ENCODE measurements at places on chromosomes 7 and 10. TPM values are rescaled to one million over a fixed set of nuclear protein-coding genes. Genes with fewer than 3 reads are reported as not detected.

STK32C gene
- 34.6 TPM for total RNA-seq

GRCh38 chr7:152115021-152115718 lies 89.7 kb downstream of the GALNT11 start:
- H3K4me1 ChIP-seq: no peaks in the 10 kb centered on the region
- DNase-seq: no peak
- H3K36me3 ChIP-seq: peaks cover 10% of the 10 kb centered on the region
- H3K4me3 ChIP-seq: no peak overlapping the region
- H3K27me3 ChIP-seq: no peaks in the 10 kb centered on the region

GRCh38 chr10:86830043-86830591 lies 73.7 kb downstream of the BMPR1A start:
- H3K4me1 ChIP-seq: peaks cover 5% of the 10 kb centered on the region
- H3K36me3 ChIP-seq: no peaks in the 10 kb centered on the region
- H3K27me3 ChIP-seq: peaks cover 8% of the 10 kb centered on the region
- H3K27ac ChIP-seq: no peak overlapping the region
- no peak for DNase-seq

DNA sequence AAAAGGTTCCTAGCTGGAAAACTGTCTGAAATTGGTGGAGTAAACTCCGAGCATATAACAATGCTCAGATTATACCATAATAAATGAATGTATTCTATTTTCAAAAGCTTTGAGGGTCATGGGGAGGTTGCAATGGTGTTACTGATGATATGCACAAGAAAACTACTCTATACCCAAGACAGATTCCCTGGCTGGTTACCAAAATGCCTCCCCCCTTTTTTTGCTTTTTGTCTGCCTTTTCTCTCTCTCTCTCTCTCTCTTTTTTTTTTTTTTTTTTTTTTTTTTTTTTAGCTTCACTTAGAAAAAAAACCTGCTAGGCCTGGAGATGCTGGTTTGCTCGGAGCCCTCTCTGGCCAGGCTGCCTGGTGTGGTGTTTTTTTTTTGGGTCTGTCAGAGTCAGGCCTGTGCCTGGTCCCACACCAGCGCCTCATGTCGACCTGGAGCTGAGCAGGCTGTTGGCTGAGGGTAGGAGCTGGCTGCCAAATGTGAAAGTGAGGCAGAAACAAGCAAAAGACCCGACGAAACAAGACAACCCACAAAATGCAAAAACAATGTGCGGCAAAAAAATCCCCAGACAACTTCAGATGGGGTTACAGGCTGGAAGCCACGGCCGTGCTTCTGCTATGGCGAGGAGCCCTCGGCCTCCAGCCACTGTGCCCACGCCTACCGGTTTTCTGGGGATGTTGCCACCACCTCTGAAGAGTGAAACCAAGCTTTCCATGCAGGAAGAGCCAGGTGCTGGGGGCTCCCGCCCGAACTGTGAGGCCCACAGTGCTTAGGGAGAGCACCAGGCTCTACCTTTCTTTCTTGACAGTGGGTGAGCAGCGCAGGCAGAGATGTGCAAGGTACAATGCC lies 59.9 kb upstream of the EFCAB10 start:
- no peak overlapping the region for H3K4me3 ChIP-seq
- H3K27me3 ChIP-seq: no peaks in the 10 kb centered on the region
- DNase-seq: no peak
- peaks cover 7% of the 10 kb centered on the region for H3K36me3 ChIP-seq
- H3K4me1 ChIP-seq: no peaks in the 10 kb centered on the region

FGFBP3 gene
- 0.81 TPM for total RNA-seq

GRCh38 chr10:17708821-17709220 lies 43.2 kb upstream of the TMEM236 start:
- no peaks in the 10 kb centered on the region for H3K4me1 ChIP-seq
- H3K36me3 ChIP-seq: no peaks in the 10 kb centered on the region
- no peak for DNase-seq
- no peak overlapping the region for H3K27ac ChIP-seq

GRCh38 chr7:101474178-101474577 lies 111.5 kb downstream of the COL26A1 start:
- no peak for DNase-seq
- peaks cover 5% of the 10 kb centered on the region for H3K36me3 ChIP-seq
- H3K27ac ChIP-seq: no peak overlapping the region
- H3K4me1 ChIP-seq: no peaks in the 10 kb centered on the region
- no peak overlapping the region for H3K4me3 ChIP-seq
- peaks cover 4% of the 10 kb centered on the region for H3K27me3 ChIP-seq

DNA sequence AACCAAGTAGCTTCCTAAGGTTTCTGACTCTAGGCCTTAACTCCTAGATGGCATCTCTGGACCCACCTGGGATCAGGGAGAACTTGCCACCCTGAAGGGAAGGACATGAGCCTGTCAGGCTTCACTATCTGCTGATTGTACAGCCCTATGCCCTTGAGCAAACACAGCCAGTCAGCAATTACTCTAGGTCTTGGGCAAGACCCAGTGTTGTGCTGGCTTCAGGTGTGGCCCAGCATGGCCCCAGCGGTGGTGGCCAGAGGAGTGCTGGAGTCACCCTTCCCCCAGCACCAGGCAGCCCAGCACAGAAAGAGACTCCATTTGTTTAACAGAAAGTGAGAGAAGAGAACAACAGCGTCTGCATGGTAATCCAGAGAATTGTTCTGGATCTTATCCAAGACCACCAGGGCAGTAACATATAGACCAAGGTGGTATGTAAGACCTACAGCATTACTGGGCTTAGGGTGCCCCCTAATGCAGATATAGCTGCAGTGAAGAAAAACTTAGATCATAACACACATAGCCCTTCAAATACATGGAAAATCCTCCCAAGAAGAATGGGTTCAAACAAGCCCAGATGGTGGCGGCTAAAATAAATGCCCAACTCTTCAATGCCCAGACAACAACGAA lies 207.7 kb downstream of the MAGI2 start:
- DNase-seq: no peak
- no peaks in the 10 kb centered on the region for H3K27me3 ChIP-seq
- H3K4me3 ChIP-seq: no peak overlapping the region
- H3K4me1 ChIP-seq: no peaks in the 10 kb centered on the region
- no peaks in the 10 kb centered on the region for H3K36me3 ChIP-seq

ASB10 gene
- not detected for total RNA-seq

VGF gene
- total RNA-seq: 0.31 TPM

- no peak for DNase-seq
- no peak overlapping the region for H3K27ac ChIP-seq
- no peaks in the 10 kb centered on the region for H3K4me1 ChIP-seq
- no peaks in the 10 kb centered on the region for H3K36me3 ChIP-seq
Observed at GRCh38 chr10:80333983-80334382, 22.6 kb downstream of the DYDC1 start.

- no peak overlapping the region for H3K4me3 ChIP-seq
- no peak overlapping the region for H3K27ac ChIP-seq
- H3K27me3 ChIP-seq: no peaks in the 10 kb centered on the region
- H3K36me3 ChIP-seq: peaks cover 12% of the 10 kb centered on the region
Observed at GRCh38 chr10:46226900-46227558, 59.8 kb upstream of the ANTXRL start.

DNA sequence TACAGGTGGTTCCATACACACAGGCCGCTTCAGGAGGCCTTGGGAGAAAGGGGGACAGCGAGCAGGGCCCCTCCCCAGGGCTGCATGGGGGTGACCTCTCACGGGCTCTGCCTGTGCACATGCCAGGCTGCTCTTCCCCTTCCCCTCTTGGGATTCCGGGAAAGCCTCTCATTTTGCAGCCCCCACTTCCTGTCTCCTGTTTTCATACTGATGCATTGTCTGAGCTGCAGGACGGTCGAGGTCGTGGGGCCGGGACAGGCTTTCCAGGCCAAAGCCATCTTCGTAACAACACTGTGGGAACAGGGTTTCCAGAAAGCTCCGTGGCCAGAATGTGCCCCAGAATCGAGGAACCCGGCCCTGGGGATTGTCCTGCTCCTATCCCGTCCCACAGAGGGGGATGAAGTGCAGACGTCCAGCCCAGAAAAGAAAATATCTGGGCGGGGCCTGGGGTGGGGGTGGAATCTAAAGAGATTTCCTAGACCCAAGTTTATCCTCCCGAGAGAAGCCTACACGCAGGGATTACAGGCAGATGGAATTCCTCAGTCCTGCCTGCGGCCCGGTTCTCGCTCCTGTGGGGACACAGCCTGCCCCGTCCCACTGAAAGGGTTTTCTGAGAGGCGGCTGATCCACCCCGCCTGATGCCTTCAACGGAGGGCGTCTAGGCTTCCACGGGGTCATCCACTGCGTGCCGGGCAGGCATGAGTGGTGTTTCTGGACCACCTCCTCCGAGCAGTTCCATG lies 29.5 kb upstream of the DNAAF5 start:
- H3K4me3 ChIP-seq: no peak overlapping the region
- peaks cover 7% of the 10 kb centered on the region for H3K36me3 ChIP-seq
- DNase-seq: no peak
- no peaks in the 10 kb centered on the region for H3K27me3 ChIP-seq
- no peak overlapping the region for H3K27ac ChIP-seq

HTR5A gene
- total RNA-seq: not detected

DNA sequence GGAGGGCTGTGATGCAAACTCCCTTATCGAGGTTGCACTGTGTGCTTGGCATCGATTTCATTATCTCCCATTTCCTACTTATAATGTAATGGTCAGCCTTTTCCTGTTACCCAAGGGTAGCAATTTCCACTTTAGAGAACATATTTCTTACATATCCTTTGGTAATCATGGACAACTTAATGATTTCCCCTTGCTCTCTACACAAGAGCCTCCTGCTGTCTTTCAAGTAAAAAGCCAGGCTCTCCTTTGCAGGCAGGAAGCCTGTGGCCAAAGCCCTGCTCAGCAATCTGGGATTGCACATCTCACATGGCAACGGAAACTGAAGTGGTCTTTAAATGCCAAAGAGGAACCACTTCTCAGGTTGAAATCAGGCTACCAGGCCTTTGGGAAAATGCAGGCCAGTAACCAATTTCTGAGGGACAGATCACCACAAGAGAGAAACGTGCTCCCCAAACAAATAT lies 86.7 kb upstream of the IKZF1 start:
- peaks cover 26% of the 10 kb centered on the region for H3K4me1 ChIP-seq
- peak overlapping the region; percentile 17 for H3K4me3 ChIP-seq
- H3K27ac ChIP-seq: no peak overlapping the region

LAMB1 gene
- total RNA-seq: not detected

ITGB8 gene
- total RNA-seq: 0.10 TPM

IFIT1 gene
- total RNA-seq: 0.36 TPM

- DNase-seq: no peak
- H3K36me3 ChIP-seq: no peaks in the 10 kb centered on the region
- H3K4me3 ChIP-seq: no peak overlapping the region
- H3K27me3 ChIP-seq: peaks cover 22% of the 10 kb centered on the region
- peaks cover 9% of the 10 kb centered on the region for H3K4me1 ChIP-seq
Observed at GRCh38 chr7:128131731-128132130, 100.5 kb upstream of the LRRC4 start.

GRCh38 chr10:50862719-50863118 lies 22.7 kb downstream of the A1CF start:
- peaks cover 18% of the 10 kb centered on the region for H3K27me3 ChIP-seq
- H3K4me1 ChIP-seq: no peaks in the 10 kb centered on the region
- no peaks in the 10 kb centered on the region for H3K36me3 ChIP-seq
- H3K27ac ChIP-seq: no peak overlapping the region
- no peak overlapping the region for H3K4me3 ChIP-seq

All from natural killer cell treated with Interleukin-12 subunit alpha and Interleukin-12 subunit beta and Interleukin-15 and Interleukin-18, amount 100 ng/mL, for 72 hours (primary cell).